ENCODE measurements at places on chromosomes 6 and 20. TPM values are rescaled to one million over a fixed set of nuclear protein-coding genes. Genes with fewer than 3 reads are reported as not detected.
A peak's percentile ranks its signal among the peaks of the same experiment; 100 is the strongest.

KHDRBS2 gene
- not detected for total RNA-seq

DNA sequence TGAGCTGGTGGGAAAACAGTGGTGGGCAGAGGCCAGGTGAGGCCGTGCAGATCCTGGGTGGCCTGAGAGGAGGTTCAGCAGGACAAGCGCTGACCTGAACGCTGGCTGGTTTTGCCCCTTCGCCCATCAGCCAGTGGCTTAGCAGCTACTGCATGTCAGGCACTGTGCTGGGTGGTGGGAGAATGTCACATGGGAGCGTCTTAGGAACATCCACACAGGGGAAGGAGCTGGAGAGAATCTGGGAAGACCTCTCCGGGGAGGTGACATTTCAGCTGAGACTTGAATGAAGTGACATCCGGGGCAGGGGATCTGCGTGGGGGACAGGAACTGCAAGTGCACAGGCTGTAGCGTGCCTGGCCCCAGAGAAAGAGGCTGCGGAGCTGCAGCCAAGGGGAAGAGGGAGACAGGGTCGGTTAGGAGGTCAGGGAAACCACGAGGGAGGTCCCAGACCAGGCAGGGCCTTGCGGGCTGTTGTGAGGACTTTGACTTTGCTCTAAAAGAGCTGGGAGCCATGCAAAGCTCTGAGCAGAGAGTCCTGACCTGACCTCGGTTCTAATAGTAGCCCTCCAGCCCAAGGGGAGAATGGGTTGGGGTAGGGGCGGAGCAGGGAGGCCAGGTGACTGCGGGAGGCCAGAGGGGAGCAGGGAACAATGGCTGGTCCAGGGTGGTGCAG, 156.8 kb upstream of the PTPN1 start:
- no peak for DNase-seq

DNA sequence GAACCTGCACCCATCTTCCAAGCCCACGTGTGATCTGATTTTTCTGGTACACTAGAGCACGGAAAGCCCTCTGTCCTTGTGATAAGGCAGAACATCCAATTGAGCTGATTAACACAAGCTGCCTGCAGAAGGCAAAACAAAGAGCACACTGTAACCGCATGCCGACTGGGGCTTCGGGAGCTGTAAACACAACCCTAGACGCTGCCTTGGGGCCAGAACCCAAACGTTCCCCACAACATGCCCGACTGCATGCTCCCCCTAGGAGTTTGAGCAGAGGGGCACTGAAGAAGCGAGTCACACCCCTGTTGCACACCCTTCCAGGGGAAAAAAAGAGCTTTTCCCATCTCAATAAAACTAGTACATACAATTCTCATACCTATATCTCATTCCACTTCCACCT, 470.7 kb downstream of the HTR1B start:
- DNase-seq, result no peak

DNA sequence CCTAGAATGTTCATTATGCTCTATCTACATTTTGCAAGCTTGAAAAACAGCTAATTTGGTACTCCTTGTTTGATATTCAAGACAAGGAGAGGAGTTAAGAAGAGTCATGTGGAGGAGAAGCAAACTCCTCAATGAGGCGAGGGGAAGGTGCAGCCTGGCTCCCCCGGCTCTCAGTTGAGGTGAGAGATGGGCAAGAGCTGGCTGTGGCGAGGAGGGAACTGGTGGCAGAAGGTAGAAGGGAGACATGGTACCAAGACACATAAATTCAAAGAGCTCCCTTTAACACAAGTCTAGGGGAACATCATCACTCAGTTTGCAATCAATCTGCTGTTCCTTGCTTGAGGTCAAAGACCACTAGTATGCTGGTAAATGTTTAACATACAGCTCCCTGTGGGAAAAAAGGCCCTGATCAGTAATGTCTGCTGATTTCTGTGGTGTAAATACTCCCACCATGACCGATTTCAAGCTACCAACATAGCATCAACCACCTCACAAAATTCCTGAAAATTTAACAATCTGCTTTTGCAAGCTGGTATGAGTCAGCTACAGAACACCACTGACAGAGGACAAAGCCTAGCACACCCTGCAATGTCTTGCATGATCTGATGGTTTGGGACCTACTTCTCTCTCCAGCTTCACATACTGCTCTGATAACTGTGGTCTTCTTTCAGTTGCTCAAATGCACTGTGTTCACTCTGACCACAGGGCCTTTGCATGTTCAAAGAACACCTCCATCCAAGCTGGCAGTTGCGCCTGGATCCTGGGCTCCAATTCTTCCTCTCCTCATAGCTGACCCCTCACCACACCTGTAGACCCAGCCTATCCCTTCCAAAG, 516.3 kb upstream of the CHD6 start:
- DNase-seq, result no peak

GRCh38 chr6:15065261-15065989, 180.4 kb upstream of the JARID2 start:
- no peak for DNase-seq

GRCh38 chr6:148395583-148396101, 53.0 kb downstream of the SASH1 start:
- peak; percentile 79 for DNase-seq

- DNase-seq, result no peak
Measured at GRCh38 chr20:20827992-20828597, 115.7 kb upstream of the RALGAPA2 start.

DNA sequence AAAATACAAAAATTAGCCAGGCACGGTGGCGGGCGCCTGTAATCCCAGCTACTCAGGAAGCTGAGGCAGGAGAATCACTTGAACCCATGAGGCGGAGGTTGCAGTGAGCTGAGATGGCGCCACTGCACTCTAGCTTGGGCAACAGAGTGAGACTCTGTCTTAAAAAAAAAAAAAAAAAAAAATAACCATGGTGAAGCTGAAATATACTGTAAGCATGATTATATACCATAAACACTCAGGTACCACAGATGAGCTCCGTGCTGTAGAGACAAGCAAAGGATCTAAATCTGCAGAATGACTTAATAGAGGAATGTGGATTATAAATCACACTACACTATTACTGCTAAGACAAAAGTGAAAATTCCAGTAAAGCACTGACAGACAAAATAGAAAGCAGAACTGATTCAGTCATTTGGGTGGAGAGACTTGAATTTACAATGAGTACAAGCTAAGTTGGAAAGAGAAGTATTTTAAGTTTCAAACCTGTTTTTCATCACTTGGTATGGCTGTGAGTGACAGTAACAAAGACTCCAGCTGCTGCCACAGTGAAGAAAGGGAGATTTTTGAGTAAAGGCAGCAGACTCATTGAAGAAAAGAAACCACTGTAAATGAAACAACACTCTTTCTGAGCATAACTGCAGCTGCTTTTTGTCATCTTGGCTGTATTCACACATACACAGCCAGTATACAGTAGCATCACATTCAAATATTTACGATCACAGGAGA, 322.1 kb downstream of the RNGTT start:
- DNase-seq, result no peak

Measured in dermis blood vessel endothelial cell (primary cell).